Heart left ventricle (tissue), 16 donors: ENCODE measurements at places on chromosomes 6 and 20.

DNA sequence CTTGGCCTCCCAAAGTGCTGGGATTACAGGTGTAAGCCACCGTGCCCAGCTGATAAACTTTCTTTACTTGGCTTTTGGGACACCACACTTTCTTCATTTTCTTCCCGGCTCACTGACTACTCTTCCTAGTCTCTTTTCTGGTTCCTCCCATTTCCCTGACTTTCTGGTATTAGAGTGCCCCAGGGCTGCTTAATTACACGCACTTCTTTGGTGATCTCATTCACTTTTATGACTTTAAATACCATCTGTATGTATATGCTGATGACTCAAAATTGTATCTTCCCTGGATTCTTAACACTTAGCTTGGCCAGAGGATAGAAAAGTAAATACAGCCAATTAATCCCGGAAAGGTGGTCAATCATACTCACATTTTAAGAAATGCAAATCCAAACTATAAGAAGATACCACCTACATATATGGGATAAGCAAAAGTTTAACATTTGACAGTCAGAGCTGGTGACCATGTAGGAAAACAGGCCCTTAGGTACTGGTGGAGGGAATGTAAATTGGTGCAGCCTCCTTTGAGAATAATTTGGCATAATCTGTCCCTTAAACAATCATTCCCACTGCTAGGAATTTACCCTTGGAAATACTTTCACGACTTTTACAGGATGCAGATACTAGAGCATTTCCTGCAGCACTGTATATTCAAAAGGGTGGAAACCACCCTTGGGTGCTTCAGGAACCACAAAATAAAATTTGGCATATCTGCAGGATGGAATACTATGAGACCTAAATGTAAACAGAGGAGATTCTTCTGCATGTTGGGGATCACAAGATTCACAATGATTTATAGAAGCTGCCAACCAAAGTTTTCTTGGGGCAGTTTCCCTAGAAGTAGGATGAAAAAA is 9.4 kb upstream of the NANP start:
- no peak for DNase-seq

DNA sequence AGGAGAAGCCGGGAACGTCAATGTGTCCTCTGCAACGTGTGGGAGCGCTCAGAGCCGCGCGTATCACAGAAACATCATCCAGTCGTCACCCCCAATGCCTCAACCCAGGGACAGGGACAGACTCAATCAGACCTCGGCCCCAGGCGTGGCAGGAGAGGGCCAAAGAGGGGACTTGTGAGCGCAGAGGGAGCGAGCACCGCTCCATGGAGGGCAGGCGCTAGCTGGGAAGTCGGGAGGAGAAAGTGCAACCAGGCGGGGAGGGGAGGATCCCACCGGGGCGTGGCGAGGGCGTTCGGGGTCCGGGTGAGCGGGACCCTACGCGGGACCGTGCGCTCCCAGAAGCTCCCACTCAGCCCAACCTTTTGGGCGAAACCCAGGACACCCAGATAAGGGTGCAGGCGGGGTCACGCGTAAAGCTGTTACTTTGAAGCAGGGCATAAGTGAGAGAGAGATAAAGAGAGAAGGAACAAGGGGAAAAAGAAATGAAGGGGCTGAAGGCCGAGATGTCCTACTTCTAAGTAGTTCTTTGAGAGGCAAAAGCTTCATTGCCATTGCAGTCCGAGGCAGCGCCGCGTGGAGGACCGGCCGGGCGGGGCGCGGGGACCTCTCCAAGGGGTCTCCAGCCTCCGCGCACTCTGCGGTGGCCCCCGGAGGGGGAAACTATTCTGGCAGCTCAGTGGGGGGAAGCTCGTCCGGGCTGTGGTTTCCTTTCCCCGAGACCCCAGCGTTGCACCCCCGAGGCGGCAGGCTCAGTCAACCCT is 862 bp upstream of the SOBP start:
- DNase-seq = peak; percentile 66

DNA sequence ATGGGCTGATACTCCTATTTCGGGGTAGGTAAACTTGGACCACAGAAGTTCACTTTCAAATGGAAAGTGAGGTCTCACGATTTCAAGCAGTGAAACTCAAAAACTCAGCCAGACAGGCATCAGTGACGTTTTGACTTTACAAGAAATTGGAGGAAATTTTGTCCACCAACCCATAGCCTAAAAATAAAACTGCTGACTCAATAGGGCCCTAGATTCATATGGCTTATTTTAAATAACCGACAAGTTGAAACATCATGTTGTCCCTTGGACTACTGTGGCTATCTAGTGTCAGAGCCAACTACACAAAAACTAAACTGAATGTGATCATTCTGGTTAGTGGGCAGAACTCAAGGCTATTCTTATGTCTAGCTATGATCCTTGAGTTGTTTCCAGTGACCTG is 486.3 kb downstream of the GRIK2 start:
- DNase-seq = no peak

DNA sequence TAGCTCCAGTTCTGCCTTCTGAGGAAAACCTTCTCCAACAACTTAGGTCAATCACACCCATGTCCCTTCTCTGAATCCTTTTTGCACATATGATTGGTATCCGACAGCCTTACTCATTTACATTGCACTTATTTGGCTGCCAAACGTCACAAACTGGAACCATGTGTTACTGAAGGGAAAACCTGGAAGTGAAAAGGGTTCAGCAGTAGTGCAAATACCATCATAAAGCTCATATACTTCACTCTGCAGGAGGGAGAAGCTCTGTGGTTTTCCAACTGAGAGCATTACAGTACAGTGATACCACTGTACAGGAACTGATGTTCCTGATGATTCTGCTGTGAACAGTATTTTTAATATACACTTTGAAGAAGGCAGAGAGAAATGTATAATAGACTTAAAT is 87.8 kb downstream of the SLC16A10 start:
- no peak for DNase-seq

- no peak for DNase-seq
Observed at GRCh38 chr6:15023448-15023847, 222.4 kb upstream of the JARID2 start.
